ENCODE measurements at places on chromosomes 5 and 9. TPM values are rescaled to one million over a fixed set of nuclear protein-coding genes. Genes with fewer than 3 reads are reported as not detected.

Gene C1QTNF3
- total RNA-seq = 20.3 TPM

Gene ACSL6
- 6.7 TPM for total RNA-seq

Gene TAS2R1
- total RNA-seq = 0.85 TPM

Gene ADAMTSL2
- 11.1 TPM for total RNA-seq

Gene ZNF782
- 16.4 TPM for total RNA-seq

Gene ANKRD18A
- 6.7 TPM for total RNA-seq

Gene PRSS3
- not detected for total RNA-seq

Gene MGAT4B
- 73.2 TPM for total RNA-seq

Gene FOXD4L5
- total RNA-seq = 0.25 TPM

Gene PCA3
- total RNA-seq = 0.09 TPM

Gene SPAAR
- total RNA-seq = 6.7 TPM

Gene GLDC
- total RNA-seq = 1.1 TPM

Gene SLC31A2
- 34.2 TPM for total RNA-seq

Gene MTRR
- 85.0 TPM for total RNA-seq

Gene PCDHGB6
- 11.6 TPM for total RNA-seq

Gene ADAMTS16
- total RNA-seq = 0.97 TPM

Gene FCN2
- not detected for total RNA-seq

Gene DIRAS2
- 0.61 TPM for total RNA-seq

Measured in lung (tissue), 17 donors.